T1000 (cell line): ENCODE measurements at places on chromosomes 5 and 9.

DNA sequence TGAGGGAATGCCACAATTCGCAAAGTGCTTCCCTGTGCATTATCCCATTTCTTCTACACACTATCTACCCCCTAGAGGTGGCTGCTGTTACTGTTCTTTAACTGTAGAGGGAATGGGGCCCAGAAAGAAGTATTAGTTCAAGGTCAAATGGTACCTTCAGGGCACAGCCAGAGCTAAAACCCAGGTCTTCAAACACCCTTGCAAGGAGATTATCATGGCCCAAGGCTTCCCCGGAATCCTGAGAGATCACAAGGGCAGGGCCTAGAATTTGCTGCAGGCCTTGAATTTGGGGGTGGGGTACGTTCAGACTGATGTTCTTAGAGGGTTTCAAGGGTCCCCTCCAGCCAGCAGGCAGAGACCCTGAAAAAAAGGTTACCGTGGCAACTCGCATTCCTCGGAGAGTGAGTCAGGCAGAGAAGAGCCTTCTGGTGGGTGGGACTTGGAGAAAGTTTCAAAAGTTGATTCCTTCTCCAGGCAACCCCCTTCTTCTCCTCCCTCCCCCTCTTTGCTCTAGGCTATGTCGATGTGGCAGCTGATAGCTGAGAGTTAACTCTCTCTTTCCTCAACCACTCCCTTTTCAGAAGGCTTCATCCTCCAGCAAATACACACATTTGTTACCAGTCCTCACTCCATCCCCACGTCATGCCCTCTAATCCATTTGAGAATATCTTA, 1.9 kb downstream of the SPARC start:
- DNase-seq: peak; percentile 82

DNA sequence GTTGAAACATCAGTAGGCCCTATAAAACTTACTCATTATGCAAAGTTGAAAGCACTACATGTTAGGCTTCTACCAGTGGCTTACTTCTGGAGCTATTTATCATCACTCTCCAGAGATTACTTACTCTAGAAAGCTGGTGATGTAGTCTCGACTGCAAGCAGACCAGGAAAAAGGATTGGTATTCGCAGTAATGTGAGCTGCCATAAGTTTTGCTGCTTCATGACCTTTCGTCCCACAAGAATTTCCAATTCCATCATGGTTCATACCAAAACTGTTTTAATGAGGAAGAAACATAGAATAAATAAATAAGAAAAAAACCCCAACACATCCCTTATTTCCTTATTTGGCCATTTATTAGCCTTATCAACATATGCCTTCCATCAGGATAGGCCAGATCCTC, 181.9 kb downstream of the ADAMTS6 start:
- DNase-seq: no peak

DNA sequence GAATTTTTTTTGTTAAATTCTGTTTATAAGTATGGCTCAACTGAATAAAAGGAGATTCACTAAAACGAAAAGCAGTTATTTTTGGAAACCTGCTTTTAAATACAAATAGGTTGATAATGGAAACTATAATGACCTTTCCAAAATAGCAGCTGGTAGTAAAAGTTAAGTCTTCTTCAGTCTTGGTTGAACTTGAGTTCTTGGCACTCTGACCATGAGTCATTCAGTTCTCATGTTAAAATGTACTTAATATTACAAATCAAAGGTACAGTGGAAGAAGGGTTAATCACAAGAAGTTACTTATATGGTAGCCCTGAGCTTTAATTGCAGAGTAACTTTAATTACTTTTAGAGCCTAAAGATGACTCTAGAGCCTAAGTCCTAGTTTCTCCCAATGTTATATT, 62.1 kb downstream of the KLF9 start:
- DNase-seq: no peak

DNA sequence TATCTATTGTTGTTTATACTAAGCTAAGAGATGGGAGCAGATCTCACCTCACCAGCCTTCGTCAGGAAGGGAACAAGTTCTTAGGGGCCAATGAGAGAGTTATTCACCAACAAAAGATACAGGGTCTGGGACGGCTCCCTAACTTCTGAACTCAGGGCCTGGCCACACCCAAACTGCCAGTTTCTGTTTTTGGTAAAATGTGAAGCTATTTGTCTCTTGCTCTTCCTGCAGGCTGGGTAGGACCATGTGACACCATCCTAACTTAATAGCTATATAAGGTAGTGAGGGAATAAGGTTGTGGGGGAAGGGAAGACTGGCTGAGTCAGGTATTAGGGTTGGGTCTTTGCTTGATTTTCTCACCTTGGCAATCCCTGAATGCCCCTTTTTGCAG, 480.5 kb downstream of the KDM4C start:
- no peak for DNase-seq

GRCh38 chr9:69346596-69347390, 21.8 kb downstream of the ENTREP1 start:
- no peak for DNase-seq

DNA sequence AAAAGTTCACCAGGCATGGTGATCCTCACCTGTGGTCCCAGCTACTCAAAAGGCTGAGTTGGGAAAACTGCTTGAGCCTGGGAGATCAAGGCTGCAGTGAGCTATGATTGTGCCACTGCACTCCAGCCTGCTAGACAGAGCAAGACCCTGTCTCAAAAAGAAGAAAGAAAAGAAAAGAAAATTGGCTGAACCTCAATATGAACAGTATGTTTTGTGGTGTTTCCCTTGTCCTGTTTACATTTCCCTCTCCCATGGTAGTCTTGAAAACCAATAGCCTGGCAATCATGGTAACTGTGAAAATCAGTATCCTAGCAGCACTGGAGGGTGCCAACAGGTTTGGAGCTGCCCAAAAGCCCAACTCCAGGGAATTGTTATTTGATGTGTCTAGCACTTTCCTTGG, 174.1 kb upstream of the NR4A3 start:
- DNase-seq: no peak

DNA sequence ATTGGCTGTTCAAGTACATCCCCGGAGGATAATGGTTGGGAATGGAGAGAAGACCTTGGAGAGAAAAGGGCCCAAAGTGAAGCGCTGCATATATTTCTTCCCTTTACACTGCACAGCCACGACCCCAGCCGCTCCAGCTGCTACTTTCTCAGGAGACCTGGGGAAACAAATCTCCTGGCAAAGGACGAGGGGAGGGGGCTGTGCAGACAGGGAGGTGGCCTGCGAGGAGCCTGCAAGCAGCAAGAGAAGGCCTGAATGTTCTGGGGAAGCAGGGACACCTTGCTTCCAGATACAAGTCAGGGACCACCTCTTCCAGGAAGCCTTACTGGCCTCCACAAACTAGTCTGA, 739 bp upstream of the PDLIM4 start:
- no peak for DNase-seq

GRCh38 chr9:134742822-134743535, 101.4 kb downstream of the COL5A1 start:
- no peak for DNase-seq

DNA sequence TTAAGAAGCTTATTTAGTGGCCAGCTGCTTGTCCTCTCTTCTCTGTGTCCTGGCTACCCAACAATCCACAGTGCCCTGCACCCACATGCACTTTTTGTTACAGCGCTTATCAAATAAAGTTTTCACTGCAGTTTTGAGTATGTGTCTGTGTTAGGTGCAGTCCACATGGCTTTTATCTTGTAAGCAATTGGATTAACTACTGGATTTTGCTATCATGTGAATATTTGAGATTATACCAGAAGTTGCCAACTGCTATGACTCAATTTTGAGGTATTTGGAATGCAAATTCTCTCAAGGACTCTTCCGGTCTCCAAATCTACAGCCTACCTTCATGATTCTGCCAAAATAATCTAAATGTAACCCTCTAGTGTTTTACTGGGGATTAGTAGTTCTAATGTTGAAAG, 690.2 kb downstream of the NR2F1-AS1 start:
- no peak for DNase-seq

- no peak for DNase-seq
Observed at GRCh38 chr9:9395539-9395938, 1217.3 kb downstream of the PTPRD start.

DNA sequence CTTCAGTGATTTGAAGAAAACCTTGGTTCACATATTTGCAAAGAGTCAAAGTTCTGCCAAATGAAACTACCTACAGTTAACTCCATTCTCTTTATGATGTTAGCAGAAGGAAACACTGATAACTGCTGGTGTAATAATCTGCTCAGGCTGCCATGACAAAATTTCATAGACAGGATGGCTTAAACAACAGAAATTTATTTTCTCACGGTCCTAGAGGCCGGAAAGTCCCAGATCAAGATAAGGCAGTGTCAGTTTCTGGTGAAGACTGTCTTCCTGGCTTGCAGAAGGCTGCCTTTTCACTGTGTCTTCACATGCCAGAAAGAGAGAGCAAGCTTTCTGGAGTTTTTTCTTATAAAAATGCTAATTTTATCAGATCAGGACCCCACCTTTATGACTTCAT, 102.4 kb upstream of the PARP8 start:
- DNase-seq: no peak

DNA sequence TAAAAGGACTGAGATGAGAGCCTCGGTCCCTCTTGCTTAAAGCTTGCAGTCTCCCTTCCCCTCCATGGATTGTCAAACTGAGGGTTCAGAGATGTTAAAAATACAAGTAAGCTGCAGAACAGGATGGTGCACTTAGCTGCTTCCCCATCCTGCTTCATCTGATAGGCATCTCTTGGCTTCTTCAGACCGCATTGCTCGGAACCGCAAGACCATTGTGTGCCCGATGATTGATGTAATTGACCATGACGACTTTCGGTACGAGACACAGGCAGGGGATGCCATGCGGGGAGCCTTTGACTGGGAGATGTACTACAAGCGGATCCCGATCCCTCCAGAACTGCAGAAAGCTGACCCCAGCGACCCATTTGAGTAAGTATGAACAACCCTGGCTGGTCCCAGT, 65.5 kb upstream of the SAP30L start:
- DNase-seq: no peak

DNA sequence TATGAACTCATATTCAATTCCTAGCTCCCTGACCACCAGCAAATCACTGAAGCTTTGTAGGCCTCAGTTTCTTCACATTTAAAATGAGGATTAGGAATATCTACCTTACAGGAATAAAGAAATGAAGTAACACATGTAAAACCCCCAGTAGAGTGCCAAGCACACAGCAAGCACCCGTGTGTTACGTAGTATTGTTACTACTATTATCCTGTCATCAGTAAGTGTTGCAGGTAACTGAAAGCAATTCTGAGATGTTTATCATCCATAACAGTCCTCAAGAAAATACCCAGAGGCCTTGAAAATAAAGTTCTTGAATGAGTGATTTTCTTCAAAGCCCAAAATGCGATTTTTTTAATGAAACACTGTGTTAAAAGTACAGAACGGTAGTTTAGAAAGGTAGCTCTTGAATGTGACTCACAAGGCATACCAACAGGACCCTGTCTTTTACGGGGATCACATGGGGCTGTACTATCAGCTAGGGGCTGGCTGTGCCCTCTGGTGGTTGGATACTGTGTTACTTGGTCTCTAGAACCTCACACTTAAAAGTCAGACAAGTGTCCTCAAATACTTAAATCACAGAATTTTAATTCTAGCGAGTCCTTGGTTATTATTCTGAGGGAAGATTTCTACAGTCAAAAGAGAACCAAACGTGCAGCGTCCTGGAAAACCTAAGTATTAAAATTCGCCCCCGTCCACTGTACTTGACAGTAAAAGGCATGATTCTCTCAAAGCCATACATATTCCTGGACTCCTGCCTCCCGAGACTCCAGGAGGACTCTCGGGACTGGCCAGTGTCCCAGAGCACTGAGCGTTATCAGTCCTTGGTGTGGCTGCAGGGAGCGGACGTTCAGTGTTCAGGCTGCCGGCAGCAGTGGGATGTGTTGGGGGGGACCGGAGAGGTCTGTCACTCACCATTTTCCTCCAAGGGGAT, 725 bp downstream of the NDUFB6 start:
- DNase-seq: no peak

DNA sequence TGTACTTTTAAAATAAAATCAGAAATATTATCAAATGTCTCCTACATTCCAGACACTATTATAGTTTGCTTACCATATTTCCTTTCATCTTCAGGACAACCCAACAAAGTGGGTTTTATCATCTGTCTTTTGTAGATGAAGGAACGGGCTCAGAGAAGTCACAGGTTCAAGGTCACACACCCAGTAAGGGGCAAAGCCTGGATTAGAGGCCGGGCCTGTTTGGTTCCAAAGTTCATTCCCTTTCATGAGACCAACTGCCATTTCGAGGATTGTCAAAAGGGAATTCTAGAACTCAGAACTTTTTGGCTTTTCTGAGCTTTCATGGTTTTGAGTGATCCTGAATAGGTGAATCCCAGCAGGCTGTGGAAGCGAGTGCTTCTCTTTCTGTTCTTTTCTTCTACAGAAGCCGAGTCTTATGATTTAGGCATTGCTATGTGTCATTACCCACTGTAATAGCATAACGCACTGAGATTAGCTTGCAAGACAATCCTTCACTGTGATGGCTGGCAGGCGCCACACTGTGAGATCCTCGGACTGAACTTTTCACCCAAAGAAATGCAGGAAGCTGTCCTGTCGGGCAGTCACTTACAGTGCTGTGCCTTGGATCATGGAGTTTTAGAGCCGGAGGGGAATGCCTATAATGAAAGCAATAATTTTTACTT, 43.8 kb upstream of the ANKH start:
- DNase-seq: no peak

DNA sequence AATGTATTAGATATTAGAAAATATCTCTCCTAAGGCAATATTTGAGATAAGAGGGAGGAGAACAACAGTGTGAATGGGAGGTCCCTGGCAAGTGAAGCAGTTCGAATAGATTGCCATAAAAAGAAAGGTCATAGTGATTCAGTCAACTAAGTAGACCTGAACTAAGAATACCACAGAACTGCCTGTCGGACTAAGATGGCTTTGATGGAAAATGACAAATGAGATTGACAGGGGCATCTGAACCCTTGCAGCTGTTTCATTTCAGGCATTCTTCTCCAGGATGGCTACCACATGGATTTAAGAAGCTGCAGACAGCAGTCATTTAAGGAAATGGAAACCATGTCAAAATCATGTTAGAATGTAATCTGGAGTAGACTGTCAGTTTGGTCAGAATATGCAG, 308.4 kb upstream of the MEF2C start:
- DNase-seq: no peak

GRCh38 chr5:107542428-107542827, 128.3 kb downstream of the EFNA5 start:
- DNase-seq: peak; percentile 64

DNA sequence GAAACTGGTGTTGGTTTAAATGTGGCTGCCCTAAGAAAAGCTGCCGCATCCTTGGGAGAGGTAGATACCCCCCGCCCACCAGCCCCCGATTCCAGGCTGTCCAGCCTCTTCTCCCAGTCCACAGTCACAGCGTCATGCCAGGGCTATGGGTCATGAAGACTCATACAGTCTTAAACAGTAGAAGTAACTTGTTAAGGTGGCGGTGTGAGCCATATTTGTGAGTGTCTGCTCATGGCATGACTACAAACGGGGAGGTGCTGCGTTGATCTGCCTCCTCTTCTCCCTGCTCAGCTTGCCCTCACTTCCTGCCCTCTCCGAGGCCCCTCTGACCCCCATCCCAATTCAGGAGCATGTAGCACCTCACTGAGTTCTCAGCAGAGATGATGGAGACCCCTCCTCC, 20.8 kb downstream of the FGD3 start:
- DNase-seq: no peak

- DNase-seq: no peak
Observed at GRCh38 chr5:143311428-143311827, 92.1 kb downstream of the NR3C1 start.

GRCh38 chr9:116661037-116661954, 25.8 kb upstream of the TRIM32 start:
- DNase-seq: no peak
